Stimulated activated CD8-positive, alpha-beta memory T cell treated with anti-CD3 and anti-CD28 coated beads, Interleukin-7, amount 100 ng/mL, for 4 hours (primary cell): ENCODE measurements at places on chromosomes 13 and 19.

DNA sequence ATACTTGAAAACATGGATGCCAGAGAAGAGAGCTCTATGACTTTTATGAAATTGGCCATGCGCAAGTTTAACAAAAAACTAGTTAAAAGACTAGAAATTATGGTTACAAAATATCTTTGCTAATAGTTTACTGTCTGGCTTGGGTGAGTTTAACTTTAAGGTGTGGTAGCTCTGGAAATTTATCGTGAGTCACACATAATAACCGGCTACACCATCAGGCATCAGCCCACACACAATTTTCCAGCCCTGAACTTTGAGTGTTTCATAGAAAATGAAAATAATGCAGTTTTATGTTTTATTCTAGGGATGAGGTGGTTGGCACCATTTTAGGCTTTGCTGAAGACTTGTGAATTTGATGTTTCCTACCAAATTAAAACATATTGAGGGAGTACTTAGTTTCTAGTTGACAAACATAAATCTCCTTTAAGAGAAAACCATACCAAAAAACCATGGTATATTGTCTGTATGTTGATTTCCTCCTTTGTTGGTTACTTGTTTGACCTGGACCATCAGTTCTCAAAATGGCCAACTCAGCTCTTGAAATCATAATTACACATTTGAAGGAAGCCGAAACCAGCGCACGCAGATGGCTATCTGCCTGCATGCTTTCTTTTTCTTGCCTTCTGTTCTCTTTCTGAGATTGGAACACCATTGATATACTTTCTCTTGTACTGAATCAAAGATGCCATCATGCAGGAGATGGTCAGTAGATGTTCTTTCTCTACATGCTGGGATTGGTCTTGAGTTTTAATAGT is 125.1 kb downstream of the AKAP11 start:
- DNase-seq: no peak

- no peak for DNase-seq
These were observed 32.2 kb downstream of the MAU2 start for GRCh38 chr19:19352823-19353222.

GRCh38 chr13:40776681-40777165 is 5.7 kb upstream of the MRPS31 start:
- peak; percentile 45 for DNase-seq

- peak; percentile 16 for DNase-seq
These were observed 51.6 kb upstream of the UBL3 start for GRCh38 chr13:29901710-29902631.

- no peak for DNase-seq
These were observed 28.7 kb upstream of the F2RL3 start for GRCh38 chr19:16860118-16860517.

DNA sequence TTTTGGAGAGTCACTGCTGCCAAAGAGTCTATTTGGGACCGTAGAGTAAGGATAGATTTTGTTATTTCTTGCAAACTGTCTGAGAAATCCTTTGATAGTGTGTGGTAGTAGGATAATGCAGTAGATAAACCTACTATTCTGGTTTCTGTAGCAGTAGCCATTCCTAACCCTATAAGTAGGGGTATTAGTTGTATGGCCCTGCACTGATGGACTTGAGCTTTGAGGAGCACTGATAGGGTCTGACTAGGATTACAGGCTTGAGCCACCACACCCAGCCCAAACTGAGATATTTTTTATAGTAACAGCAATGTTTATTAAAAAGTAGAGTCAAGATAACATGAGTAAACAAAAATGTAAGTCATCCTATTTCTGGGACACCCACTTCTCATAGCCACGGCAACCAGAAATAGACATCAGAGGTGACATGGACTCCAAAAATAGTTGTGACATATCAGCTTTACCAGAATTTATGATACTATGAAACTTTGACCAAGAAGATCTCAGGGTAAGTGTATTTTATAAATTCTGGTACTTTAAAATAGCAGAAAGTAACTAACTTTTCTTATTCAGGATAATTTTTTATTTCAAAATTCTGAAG is 479.1 kb downstream of the SUCLA2 start:
- no peak for DNase-seq

- DNase-seq: no peak
These were observed 9.5 kb upstream of the TMEM255B start for GRCh38 chr13:113749507-113749906.

GRCh38 chr19:16075430-16076153 is 703 bp upstream of the TPM4 start:
- no peak for DNase-seq

GRCh38 chr13:110559429-110559943 is 2.0 kb downstream of the RAB20 start:
- DNase-seq: no peak

DNA sequence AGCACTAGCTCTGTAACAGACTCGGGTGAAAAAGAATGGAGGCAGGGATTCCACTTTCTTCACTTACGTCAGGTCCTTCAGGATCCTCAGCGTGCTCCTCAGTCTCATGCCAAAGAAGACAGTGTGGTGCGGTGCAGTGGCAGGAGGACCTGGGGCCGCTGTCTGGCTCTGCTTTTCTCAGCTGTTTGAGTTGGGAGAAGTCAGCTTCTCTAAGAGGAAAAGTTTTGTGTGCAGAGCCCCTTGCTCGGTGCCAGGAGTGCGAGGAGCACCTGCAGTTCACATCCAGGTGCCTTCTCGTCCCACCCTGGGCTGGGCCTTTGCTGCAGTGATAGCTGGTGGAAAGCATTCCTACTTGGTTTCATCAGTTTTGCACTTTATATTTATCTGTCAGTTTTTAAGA is 77.9 kb upstream of the TEX29 start:
- no peak for DNase-seq

GRCh38 chr19:33875071-33875470 is 78.4 kb downstream of the KCTD15 start:
- no peak for DNase-seq

- DNase-seq: no peak
These were observed 4.9 kb upstream of the MBD3L3 start for GRCh38 chr19:7063339-7063738.

GRCh38 chr13:86554066-86554465 is 754.8 kb upstream of the SLITRK6 start:
- DNase-seq: no peak

DNA sequence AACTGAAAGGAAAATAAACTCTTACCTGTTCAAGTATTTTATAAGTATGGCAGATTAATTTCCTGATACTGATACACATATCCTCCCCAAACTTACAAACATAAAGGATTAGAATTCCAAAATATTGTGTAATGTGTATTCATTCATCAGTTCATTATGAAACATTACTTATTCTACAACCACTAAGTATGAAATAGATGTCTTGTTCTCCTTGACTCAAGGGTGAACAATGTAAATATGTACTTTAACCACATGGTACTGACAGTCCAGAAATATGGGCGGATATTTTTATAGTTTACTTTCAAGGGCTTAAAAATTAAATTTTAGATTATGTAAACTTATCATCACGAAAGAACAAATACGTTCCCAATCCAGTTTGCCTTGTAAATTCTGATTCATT is 334.0 kb downstream of the LIG4 start:
- DNase-seq: no peak

- no peak for DNase-seq
These were observed 131.1 kb upstream of the ZNF536 start for GRCh38 chr19:30240904-30241695.

- no peak for DNase-seq
These were observed 2.0 kb upstream of the IL17D start for GRCh38 chr13:20701461-20701860.

DNA sequence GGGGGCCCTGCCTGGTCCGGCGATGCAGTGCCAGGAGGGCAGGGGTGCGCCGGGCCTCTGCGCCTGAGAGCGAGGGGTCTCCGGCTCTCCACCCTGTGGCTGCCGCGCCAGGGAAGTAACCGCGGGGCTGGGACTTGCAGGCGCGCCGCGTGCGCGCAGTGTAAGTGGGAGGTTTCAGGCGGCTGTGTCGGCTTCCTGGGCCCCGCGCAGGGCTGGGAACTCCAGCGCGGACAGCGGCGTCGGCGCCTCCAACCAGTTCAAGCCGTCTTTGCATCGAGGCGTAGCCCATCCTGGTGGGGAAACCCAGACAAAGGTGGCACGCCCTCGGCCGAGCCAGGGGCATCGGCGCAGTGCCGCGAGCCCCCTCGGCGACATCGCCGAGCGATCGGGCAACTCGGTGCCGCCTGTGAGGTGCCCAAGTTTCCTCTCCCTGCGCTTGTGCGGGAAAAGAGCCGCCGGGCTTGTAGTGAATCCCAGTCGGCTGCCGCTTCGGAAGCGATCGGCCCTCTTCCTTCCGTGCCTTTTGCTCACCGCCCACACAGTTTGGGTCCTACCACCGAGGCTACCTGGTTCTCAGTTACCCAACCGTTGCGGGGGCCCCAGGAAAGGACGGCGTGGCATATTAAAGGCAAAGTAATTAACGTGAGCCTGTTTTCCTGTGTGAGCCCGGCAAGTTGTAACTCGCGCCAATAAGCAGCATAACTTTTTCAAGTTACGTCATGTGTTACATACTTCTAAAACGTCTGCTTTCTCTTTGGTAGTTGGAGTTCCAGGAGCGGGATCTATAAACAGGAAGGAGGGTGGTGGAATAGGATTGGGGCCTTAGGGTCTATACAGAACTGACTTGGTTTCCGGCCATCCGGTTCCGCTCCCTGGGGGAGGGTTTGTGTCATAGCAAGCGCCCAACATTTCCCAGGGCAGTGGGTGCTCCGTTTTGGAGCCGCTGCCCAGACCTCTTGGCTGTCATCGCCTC is 1.2 kb downstream of the LRCH1 start:
- DNase-seq: peak; percentile 66

DNA sequence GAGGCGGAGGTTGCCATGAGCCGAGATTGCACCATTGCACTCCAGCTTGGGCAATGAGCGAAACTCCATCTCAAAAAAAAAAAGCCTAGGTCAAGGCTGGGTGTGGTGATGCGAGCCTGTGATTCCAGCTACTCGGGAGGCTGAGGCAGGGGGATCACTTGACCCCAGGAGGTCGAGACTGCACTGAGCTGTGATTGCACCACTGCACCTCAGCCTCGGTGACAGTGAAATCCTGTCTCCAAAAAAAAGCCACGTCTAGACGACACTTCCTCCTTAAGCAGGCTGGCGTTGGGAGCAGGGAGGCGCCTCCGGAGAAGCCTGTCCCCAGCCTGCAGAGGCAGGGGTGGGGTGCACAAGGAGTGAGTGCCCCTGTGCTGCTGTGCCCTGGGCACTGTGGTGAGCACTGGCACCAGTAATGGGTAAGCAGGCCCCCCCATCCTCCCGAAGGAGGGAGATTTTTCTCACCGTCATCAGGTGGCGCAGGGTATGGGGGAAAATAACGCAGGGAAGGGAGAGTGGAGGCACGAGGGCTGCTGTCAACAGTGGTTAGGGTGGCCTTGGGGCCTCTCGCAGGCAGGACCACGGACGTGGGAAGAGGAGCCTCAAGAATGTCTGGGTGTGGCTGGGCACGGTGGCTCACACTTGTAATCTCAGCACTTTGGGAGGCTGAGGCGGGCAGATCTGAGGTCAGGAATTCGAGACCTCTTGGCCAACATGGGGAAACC is 706 bp downstream of the P2RY11 start:
- peak; percentile 61 for DNase-seq

DNA sequence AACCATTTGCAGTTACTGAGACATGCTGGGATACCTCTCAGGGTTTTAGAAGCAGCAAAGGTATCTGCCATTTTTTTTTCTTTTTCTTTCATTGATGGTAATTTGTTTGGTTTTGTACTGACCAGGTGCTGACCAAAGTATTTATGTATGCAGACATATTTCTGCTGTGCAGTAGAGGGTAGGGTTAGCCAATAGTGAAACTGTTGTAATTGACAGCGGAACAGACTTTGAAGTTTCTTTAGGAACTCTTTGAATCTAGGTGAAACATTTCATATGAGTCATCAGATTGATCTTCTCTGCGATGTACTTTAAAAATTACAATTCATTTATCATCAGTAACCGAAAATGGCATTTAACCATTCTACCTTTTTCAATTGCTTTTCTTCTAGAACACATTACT is 63.0 kb downstream of the ITGBL1 start:
- no peak for DNase-seq

DNA sequence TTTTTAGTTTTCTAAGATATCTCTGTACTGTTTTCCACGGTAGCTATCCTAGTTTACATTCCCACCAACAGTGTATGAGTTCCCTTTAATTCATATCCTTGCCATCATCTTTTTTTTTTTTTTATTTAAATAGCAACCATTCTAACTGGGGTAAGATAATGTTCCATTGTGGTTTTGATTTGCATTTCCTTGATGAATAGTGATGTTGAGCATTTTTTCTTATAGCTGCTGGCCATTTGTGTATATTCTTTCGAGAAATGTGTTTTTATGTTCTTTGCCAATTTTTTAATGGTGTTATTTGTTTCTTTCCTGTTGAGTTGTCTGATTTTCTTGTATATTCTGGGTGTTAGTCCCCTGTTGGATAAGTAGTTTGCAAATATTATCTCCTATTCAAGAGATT is 454.8 kb downstream of the DACH1 start:
- no peak for DNase-seq

DNA sequence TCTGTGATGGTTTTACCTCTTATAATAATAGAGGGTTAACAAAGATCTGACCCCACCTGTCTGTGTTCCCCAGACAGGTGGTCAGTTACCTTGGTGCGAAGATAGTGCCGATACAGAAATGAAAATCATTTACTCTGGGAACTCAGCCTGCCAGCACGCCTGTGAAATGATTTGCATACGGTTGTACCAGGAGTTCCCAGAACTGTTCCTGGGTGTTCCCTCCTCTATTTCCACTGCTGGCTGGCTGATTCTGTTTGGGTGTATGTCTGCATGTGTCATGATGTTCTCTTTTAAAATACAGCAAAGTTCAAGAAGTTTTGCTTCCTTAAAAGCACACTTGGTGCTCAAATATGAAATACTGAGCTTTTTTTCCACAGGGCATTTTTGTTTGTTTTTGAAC is 527.1 kb downstream of the FGF9 start:
- DNase-seq: no peak
